Central memory CD8-positive, alpha-beta T cell (primary cell): ENCODE measurements at places on chromosomes 4 and X.

GRCh38 chrX:64176876-64177275, 28.6 kb downstream of the AMER1 start:
- no peak for DNase-seq

DNA sequence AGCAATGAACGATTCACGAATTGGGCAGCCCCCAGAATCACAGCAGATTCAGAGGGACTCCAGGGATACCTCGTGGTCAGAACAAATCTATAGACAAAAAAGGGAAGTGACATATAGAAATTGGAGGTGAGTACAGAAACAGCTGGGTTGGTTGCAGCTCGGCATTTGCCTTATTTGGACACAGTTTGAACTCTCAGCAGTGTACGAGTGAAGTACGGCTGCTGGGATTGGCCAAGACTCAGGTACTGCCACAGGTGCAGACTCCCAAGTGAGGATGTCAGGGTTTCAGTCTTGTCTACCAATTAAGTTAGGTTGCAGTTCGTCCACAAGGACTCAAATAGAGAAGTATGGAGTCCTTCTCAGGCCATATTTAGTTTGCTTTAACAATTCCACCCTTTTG, 28.2 kb downstream of the HTT-AS start:
- no peak for DNase-seq

GRCh38 chrX:47902161-47902560, 65.5 kb downstream of the ZNF81 start:
- no peak for DNase-seq

DNA sequence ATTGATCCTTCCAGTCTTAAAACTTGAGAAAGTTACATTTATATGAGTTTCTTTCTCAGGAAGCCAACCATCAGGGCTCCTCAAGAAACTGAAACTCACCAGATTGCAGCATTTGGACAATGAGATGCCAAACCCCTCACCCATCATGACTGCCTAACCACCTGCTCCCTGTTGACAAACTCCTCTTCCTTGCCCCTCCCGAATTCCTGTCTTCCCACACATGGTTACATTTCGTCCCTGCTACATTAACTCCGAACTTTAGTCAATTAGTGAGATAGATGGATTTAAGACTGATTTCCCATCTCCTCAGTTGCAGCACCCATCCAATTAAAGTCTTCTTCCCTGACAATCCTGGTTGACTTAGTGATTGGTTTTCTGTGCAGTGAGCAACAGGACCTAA, 118.7 kb downstream of the ZNF330 start:
- no peak for DNase-seq
